ENCODE measurements at places on chromosomes 3 and 15.

DNA sequence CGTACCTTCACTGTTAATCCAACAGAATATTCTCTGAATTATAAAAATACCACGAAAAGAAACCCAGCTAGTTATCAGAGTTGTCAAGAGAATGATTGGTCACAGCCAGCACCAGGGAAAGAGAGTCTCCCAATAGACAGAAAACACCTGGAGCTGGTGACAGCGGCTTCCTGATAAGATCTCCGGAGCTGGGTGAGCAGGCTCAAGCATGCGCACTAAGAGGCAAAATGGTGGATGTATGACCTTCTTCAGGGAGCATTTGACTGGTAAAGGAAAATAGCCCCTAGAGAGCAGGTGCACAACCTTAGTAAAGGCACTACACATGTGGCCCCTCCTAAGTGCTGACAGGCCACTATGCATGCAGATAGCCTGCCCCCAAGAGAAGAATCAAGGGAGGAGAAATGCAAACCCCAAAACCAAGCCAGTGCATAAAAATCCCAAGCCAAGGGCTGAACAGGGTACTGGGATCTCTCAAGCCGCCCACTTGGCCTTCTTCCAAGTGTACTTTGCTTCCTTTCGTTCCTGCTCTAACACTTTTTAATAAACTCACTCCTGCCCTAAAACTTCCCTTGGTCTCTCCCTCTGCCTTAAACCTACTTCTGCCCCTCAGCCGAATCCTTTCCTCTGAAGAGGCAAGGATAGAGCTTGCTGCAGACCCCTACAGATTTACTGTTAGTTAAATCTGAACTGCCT is 93.2 kb downstream of the UACA start:
- no peak for DNase-seq

DNA sequence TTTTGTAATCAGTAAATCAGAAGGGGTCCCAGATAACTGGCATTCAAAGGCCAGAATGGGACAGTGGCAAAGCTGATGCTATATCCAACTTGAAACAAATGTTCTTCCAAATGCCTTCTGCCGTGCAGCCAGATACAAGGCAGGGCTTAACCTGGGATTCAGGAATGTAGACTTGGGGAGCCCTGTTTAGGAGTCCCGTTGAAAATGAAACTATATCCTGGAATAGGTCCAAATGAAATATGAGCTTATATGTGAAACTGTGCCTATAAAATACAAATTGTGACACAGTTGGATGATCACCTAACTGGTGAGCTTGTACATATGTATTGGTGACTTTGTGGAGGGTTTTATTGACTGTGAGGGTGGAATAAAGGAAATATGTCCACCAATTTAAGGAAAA is 28.7 kb downstream of the FRMD4B start:
- DNase-seq, result no peak

- DNase-seq, result no peak
These were observed 72.9 kb downstream of the TM4SF4 start for GRCh38 chr3:149547413-149547812.

DNA sequence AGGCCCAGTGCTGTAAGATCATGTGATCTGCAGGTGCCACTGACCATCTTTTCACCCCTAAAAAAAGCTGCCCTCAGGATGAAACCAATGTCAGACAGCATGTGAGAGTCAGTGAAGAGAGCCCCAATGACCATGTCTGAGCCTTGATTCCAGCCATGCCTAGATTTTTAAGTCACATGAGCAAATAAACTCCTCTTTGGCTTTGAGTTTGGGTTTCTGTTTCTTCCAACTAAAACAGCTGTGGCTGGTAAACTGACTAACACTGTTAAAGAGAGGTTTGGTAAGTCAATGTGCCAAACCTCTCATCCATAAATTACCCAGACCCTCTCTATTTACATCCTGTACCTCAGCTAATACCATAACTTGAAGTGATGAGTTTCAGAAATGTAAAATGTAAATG is 8.3 kb downstream of the MYO5A start:
- DNase-seq, result no peak

DNA sequence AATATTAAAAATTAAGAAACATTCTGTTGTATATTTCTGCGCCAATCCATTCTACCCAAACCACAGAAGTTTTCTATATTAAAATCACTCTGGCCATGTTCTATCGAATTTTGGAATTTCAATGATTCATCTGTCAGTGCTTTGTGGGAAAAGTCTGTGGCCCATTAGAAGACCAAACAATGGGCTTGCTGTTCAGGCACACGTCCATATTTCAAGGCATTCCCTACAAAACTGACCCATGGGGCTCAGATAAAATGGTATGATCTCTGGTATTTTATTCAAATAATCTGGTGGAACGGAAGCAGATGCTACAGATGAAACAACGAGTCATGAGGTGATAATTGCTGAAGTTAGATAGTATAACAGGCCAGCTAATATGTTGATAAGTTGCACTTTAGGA is 12.4 kb downstream of the NPHP3 start:
- DNase-seq, result no peak

- no peak for DNase-seq
These were observed 31.6 kb upstream of the LRRC3B start for GRCh38 chr3:26590919-26591484.

DNA sequence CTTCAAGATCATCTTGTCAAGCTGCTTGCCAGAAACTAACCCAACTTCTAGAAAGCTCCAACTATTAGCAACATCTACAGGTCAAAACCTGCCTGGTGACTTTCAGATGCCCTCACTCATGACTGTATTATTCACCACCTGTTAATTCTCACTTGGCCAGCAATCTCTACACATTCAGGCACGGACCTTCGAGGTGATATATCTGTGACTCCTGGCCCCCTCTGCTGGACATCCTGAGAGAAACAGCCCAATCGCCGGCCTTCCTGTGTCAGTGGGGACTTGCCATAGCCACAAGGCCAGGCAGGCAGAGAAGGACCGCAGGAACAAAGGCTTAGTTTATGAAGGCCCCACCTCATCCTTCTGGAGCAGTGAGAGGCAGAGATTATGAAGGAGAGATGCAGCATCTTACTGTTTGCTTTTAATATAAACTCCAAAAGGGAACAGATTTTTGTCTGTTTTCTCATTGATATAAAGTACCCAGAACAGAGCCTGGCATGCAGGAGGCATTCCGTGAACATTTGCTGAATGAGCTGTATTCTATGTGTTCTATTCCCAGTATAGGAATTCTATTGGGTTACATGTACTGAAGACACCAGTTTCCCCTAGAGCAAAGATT is 24.4 kb upstream of the OCA2 start:
- DNase-seq, result no peak

- DNase-seq, result no peak
These were observed 65.2 kb downstream of the EIF4E3 start for GRCh38 chr3:71659864-71660591.

DNA sequence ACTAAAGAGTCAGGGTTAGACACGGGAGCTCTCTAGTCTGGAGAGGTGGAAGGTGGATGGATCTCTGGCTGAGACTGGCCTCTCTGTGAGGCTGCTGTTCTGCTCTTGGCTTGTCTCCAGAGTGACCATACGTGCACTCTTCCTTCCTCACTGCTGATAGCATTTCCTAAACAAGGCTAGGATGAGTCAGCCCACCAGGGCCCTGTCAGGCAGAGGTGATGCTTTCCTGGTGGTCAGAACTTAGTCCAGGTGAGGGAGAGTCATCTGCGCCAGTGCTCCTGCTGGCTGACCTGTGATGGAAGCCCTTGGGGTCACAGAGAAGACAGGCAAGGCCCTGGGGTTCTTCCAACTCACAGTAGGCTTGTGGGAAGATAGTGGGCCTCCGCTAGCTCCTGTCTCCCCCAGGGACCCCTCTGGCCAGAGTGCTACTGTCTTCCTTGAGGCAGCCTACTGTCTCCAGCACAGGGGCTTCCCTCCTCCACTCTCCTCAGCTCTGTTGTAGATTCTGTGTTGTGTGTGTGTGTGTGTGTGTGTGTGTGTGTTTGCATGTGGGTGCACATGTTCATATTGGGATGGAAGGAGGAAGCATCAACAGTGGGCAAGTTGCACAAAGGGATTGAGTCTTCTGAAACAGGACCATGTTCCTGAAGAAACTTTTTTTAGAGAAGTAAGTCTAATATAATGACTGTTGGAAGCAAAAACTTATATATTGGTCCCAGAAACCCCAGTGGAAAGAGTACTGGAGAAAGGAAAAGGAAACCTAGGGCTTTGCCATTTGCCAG is 16.5 kb downstream of the ALPK3 start:
- DNase-seq, result no peak

GRCh38 chr3:132679911-132680310 is 19.8 kb downstream of the UBA5 start:
- no peak for DNase-seq

DNA sequence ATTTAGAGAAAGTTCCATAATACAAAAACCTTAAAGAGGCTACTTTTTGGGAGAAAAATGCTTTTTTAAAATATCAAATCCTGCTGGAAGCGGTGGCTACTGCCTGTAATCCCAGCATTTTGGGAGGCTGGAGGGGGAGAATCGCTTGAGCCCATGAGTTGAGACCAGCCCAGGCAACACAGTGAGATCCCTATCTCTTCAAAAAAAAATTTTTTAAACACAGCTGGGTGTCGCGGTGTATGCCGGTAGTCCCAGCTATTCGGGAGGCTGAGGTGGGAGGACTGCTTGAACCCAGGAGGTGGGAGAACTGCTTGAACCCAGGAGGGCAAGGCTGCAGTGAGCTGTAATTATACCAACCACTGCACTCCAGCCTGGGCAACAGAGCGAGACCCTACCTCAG is 14.2 kb downstream of the SLTM start:
- DNase-seq, result no peak

DNA sequence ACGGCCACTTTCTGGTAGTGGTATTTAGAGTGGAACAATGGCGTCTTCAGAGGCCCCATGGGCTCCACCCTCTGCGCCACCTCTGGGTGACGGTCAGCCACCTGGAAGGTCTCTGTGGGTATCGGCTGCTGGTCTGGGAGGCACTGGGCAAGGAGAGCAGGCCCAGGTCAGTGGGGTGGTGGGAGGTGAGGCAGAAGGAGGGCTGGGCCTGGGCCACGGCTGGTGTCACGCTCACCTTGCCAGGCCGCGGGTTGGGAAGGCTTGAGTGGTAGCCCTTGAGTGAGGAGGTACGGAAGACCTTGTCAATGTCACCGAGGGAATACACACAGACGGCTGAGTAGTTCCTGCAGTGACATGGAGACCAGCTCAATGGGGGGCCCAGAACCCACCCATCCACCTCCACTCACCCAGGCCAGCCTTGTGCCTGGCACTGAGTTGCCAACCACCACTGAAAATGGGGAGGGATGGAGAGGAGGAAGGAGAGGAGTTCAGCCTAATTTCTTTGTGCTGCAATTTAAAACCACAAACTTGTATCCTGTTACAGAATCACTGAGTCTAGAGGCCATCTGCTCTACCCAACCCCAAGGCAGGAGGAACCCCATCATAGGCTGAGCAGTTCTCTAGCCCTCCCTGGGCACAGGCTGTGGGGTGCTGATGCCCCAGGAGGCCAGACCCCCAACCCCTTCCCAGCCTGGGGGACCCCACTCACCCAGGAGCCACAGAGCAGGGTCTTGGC is 19.0 kb downstream of the SEMA7A start:
- no peak for DNase-seq

GRCh38 chr15:84788500-84788899 is 28.7 kb upstream of the ALPK3 start:
- no peak for DNase-seq

DNA sequence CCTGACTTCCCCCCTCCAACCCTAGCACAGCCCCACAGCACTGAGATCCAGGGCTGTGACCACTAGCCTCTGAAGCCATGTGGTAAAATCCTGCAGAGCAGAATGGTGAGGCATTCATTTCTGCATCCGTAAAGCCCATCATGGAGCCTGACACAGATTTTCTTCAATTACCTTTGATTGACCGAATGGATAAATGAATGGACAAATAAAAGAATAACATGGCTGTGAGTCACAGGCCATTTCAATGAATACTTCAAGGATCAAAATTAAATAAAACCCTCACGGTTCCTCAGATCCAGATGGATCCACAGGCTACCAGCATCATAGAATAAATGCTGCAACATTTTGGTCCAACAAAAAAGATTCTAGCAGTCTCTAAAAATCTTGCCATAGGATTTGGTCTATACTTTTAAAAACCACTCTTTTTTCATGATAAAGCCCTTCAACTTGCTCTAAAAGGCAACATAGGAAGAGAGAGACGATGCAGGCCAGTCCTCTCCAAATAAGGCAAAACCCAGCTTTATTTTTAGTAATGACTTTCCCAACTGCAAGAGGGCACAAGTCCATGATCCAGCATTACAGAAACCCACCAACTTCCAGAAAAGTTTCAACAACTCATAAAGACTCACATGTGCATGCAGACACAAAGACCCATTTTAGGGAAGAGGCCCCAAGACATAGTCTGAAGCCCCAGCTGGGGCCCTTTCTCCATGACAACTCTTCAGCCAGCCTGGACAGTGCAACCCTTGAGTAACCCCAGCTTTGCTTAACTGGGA is 52.4 kb upstream of the MRPS22 start:
- DNase-seq, result no peak

DNA sequence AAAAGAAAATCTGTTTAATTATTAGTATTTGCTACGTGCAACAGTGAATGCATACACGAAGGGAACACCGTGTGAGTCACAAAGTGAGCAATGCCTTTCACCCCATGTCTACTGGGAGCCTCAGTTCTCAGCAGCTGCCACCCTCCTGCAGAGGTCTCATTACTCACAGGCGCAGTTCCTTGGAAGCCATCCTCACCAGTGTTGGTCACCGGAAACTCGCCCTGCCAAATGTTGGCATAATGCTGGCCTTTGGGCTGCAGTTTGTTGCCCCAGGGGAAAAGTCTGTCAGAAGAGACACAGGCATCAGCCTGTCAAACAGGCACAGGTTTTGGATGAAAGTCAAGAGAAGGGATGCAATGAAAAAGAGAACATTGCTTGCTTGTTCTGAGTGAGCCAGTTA is 50.1 kb downstream of the SUMF1 start:
- DNase-seq, result no peak

- DNase-seq, result no peak
These were observed 24.9 kb downstream of the ETFA start for GRCh38 chr15:76286271-76286879.

DNA sequence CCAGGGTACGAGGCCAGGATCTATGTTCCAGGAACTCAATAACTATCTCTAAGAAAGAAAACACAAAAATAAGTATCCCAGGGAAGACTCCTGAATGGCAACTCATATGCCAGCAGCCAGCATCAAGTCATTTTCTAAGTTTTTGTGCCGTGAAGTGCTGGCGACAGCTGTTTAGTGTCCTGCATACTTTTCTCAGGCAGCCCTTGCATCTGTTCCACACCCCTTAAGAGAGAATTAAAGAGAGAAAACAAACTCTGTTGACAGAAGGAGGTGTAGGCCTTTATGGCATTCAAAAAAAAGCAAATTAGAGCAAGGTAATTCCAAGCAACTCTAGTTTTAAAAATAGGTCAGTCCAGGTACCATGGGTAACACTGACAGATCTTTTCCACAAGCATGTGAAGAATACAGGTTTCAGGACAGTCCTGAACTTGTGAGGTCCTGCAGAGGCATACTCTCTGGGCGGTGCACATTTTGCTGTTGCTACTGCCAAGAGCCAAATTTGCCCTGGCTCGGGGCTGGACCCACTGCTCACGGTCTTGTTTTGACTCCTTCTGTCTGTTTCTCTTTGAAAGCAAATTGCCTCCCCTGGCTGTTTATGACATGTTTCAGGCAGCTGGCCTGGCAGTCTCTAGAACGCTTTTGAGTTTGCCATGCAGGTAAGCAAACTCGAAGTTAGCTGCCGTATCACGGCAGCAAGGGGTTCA is 252.1 kb upstream of the ADAMTS9 start:
- DNase-seq, result no peak

GRCh38 chr3:146178006-146178689 is 17.2 kb upstream of the PLOD2 start:
- no peak for DNase-seq

Measured in iPS DF 19.7 (cell line).